Stimulated activated CD4-positive, alpha-beta T cell treated with anti-CD3 and anti-CD28 coated beads, TNF-alpha, amount 100 ng/mL, for 1 hour (primary cell): ENCODE measurements at places on chromosomes 13 and 19.

- no peak for DNase-seq
Measured at GRCh38 chr19:29922972-29923371, 19.1 kb upstream of the URI1 start.

- DNase-seq = no peak
Measured at GRCh38 chr13:43515531-43515930, 271.2 kb downstream of the ENOX1 start.

- no peak for DNase-seq
Measured at GRCh38 chr13:20474515-20474914, 51.1 kb downstream of the CRYL1 start.

GRCh38 chr19:48302600-48302959, 22.8 kb upstream of the EMP3 start:
- DNase-seq = no peak

DNA sequence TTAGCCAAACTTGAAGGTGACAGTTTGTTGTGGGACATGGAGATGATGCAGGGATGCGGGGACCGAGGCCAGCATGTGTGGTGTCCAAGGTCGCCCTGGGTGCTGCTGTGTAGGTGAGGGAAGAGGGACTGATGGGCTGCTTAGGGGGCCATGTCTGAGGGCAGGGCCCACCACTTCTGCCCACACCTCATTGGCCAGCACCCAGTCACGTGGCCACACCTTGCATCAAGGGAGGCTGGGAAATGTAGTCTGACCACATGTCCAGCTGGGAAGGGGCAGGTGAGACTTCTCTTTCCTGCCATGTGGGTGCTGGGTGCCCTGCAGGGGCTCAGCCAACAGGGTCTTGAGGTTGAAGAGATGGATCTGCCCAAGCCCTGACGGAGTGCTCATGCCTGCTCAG, 88.9 kb downstream of the KDM4B start:
- no peak for DNase-seq
